ENCODE measurements at places on chromosomes 16 and 17.

GRCh38 chr17:81043319-81043724 is 8.4 kb downstream of the BAIAP2 start:
- H3K4me3 ChIP-seq = no peak overlapping the region
- no peaks in the 10 kb centered on the region for H3K4me1 ChIP-seq
- H3K36me3 ChIP-seq = no peaks in the 10 kb centered on the region
- H3K27ac ChIP-seq = no peak overlapping the region
- no peak for DNase-seq

DNA sequence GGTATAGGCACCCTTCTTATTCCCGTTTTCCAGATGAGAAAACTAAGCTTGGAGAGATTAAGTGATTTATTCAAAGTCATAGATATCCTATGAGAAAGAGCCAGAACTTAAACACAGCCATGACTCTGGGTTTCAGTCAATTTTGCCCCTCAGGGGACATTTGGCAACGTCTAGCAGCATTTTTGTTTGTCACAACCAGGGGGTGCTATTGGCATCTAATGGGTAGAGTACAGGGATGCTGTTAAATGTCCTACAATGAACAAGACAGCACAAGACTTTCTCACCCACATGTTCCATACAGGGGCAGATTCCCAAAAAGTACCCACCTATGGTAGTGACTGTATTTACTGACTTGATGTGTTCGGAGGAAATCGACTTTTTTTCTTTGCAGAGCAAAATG is 4.8 kb upstream of the SHISA9 start:
- no peak for DNase-seq
- H3K36me3 ChIP-seq = no peaks in the 10 kb centered on the region
- H3K4me3 ChIP-seq = no peak overlapping the region
- no peaks in the 10 kb centered on the region for H3K4me1 ChIP-seq
- H3K27me3 ChIP-seq = no peaks in the 10 kb centered on the region

DNA sequence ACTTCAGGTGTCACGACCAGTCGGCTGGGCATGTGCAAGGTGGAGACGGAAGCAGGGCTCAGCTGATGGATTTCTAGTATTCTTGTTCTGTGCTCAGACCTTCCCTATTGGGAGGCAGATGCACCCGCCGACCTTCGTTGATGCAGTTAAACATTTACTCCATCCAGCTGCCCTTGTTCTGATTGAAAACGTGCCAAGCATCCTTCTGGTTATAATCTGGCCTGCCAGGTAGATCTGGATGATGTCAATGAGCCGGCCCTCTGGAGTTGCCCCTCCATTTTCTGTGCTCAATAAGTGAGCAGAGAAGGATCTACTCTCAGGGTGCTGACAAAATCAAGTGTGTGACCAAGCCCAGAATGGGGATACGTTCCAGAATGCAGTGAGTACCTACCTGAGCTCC is 38.3 kb downstream of the CCDC182 start:
- H3K27ac ChIP-seq = no peak overlapping the region
- H3K4me3 ChIP-seq = no peak overlapping the region
- no peaks in the 10 kb centered on the region for H3K27me3 ChIP-seq
- no peak for DNase-seq
- no peaks in the 10 kb centered on the region for H3K4me1 ChIP-seq
- H3K36me3 ChIP-seq = no peaks in the 10 kb centered on the region

GRCh38 chr17:17937201-17937853 is 34.9 kb downstream of the TOM1L2 start:
- DNase-seq = no peak
- H3K4me1 ChIP-seq = no peaks in the 10 kb centered on the region
- no peaks in the 10 kb centered on the region for H3K27me3 ChIP-seq
- no peak overlapping the region for H3K4me3 ChIP-seq

DNA sequence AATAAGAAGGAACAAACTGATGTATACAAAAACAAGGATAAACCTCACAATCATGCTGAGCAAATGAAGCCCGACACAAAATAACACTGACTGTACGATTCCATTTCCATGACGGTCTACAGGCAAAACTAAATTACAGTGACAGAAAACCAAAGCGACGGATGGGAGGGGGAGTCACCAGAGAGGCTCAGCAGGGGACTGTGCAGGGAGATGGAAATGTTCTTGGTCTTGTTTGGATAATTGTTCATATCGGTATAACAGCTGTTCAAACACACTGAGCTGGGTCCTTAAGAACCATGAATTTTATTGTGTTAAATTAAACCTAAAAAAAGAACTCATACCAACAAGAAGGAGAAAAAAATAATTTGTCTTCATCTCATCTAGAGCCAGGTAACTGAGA is 97.8 kb downstream of the NXN start:
- no peak overlapping the region for H3K27ac ChIP-seq
- H3K36me3 ChIP-seq = no peaks in the 10 kb centered on the region
- H3K27me3 ChIP-seq = no peaks in the 10 kb centered on the region
- H3K4me1 ChIP-seq = no peaks in the 10 kb centered on the region
- H3K4me3 ChIP-seq = no peak overlapping the region

DNA sequence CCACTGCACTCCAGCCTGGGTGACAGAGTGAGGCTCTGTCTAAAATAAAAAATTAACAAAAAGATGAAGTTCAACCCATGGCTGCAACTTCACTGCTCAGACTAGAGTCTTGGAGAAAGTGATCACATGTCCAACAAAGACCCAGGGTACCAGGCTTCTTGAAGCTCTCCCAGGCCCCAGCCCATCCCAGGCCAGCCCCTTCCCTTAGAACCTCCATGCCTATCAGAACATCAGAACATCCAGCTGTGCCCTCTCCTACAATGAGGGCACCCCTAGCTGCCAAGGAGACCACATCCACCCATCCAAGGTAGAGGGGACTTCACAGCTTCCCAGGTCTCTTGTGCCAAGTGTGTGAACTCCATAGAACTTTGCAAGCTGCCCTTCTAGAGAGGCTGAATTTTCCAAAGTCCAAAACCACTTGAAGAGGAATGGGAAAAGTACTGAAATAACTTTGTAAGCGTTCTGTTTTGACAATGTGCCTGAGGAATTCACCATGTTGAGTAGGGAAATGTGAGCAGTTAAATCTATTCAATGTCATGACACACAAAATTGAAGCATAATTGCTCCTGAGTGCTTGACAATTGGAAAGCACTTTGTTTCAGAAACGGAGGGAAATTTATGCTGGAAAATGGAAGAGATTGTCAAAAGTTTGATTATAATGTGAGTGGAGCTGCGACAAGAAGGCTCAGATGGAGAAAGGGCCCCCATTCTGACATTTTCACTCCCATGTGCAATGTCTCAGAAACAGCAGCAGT is 230.4 kb downstream of the ZNF423 start:
- H3K27me3 ChIP-seq = no peaks in the 10 kb centered on the region
- no peak overlapping the region for H3K4me3 ChIP-seq
- DNase-seq = no peak
- H3K36me3 ChIP-seq = no peaks in the 10 kb centered on the region
- no peak overlapping the region for H3K27ac ChIP-seq
- H3K4me1 ChIP-seq = no peaks in the 10 kb centered on the region

- no peaks in the 10 kb centered on the region for H3K27me3 ChIP-seq
- no peak overlapping the region for H3K27ac ChIP-seq
- no peaks in the 10 kb centered on the region for H3K36me3 ChIP-seq
- DNase-seq = no peak
Observed at GRCh38 chr16:8505327-8505991, 84.9 kb downstream of the TMEM114 start.

- no peaks in the 10 kb centered on the region for H3K27me3 ChIP-seq
- H3K4me3 ChIP-seq = no peak overlapping the region
- no peaks in the 10 kb centered on the region for H3K36me3 ChIP-seq
- no peaks in the 10 kb centered on the region for H3K4me1 ChIP-seq
- no peak overlapping the region for H3K27ac ChIP-seq
- DNase-seq = no peak
Observed at GRCh38 chr16:19735074-19735867, 17.2 kb downstream of the IQCK start.

DNA sequence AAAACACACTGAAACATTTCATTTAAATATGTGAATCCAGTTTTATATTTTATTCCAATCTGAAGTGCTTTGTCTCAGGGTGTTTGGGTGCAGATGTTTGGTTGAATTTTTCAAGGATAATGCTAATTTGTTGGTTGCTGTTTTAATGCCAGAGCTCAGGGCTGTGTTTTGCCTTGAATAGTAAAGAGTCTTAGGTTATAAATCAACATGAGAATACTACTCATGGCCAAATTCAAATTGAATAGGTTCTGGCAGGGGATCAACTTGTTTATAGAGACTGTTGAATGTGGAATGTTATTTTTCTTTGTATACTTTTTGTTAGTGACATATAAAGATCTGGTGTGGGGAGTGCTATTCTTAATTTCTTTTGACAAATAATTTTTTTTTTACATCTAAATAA is 18.8 kb downstream of the TOM1L1 start:
- no peaks in the 10 kb centered on the region for H3K36me3 ChIP-seq
- no peaks in the 10 kb centered on the region for H3K27me3 ChIP-seq
- no peak for DNase-seq
- H3K4me3 ChIP-seq = no peak overlapping the region
- H3K4me1 ChIP-seq = no peaks in the 10 kb centered on the region

DNA sequence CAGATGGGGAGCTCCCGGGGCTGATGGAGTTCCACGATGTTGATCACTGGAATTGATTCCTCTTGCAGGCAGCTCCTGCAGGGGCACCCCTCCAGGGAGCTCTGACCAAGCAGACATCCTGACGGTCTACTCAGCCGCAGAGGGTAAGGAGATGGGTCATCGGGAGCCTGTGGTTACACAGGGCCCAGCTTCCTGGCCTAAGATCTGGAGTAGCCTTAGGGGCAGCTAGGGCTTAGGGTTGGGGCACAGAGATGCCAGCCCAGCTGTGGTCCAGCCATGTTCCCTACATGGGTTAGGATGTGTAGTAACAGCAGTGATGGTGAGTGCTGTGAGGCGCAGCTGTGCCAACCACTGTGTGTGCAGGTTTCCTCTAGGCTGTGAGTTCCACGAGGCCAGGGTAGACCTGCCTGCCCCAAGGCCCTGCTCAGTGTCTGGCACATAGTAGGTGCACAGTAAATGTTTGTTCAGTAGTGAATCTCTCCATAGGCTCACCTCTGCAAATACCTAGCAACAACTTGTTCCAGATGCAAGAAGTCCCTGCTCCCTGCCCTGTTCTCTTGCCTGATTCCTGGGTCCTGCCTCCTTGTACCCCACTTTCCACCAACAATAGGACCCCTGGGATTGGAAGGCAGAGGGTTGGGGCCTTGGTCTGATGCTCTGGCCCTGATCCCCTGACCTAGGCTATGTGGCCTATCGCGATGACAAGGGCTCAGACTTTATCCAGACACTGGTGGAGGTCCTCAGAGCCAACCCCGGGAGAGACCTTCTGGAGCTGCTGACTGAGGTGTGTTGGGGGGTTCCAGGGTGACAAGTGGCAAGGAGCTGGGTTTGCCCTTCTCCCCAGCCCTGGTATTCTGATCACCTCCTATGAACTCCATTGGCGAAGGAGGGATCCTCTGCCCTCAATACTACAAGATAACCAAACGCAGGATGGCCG is 13.7 kb downstream of the ZNF213 start:
- H3K36me3 ChIP-seq = no peaks in the 10 kb centered on the region
- H3K27me3 ChIP-seq = no peaks in the 10 kb centered on the region
- H3K4me1 ChIP-seq = peaks cover 22% of the 10 kb centered on the region
- no peak overlapping the region for H3K4me3 ChIP-seq
- no peak for DNase-seq

- peaks cover 35% of the 10 kb centered on the region for H3K36me3 ChIP-seq
- peak; percentile 27 for DNase-seq
- H3K4me3 ChIP-seq = peak overlapping the region; percentile 24
- H3K4me1 ChIP-seq = peaks cover 24% of the 10 kb centered on the region
Observed at GRCh38 chr16:16100631-16101030, 122.7 kb downstream of the ABCC6 start.

GRCh38 chr17:79849953-79850352 is 10.7 kb upstream of the CBX4 start:
- H3K36me3 ChIP-seq = no peaks in the 10 kb centered on the region
- no peak overlapping the region for H3K4me3 ChIP-seq
- peaks cover 8% of the 10 kb centered on the region for H3K27me3 ChIP-seq
- peaks cover 10% of the 10 kb centered on the region for H3K4me1 ChIP-seq
- no peak overlapping the region for H3K27ac ChIP-seq

- H3K27ac ChIP-seq = no peak overlapping the region
- no peak overlapping the region for H3K4me3 ChIP-seq
- no peak for DNase-seq
- peaks cover 18% of the 10 kb centered on the region for H3K4me1 ChIP-seq
- H3K36me3 ChIP-seq = peaks cover 2% of the 10 kb centered on the region
- H3K27me3 ChIP-seq = no peaks in the 10 kb centered on the region
Observed at GRCh38 chr16:89653656-89654295, 3.7 kb downstream of the CHMP1A start.

- no peaks in the 10 kb centered on the region for H3K27me3 ChIP-seq
- peaks cover 13% of the 10 kb centered on the region for H3K4me1 ChIP-seq
- DNase-seq = peak; percentile 83
- H3K27ac ChIP-seq = peak overlapping the region; percentile 69
- no peak overlapping the region for H3K4me3 ChIP-seq
Observed at GRCh38 chr16:30458561-30459394, 13.1 kb upstream of the SEPHS2 start.

GRCh38 chr16:69463876-69464275 is 39.5 kb downstream of the CYB5B start:
- H3K27me3 ChIP-seq = no peaks in the 10 kb centered on the region
- H3K36me3 ChIP-seq = peaks cover 16% of the 10 kb centered on the region
- no peak overlapping the region for H3K27ac ChIP-seq
- H3K4me1 ChIP-seq = peaks cover 14% of the 10 kb centered on the region

DNA sequence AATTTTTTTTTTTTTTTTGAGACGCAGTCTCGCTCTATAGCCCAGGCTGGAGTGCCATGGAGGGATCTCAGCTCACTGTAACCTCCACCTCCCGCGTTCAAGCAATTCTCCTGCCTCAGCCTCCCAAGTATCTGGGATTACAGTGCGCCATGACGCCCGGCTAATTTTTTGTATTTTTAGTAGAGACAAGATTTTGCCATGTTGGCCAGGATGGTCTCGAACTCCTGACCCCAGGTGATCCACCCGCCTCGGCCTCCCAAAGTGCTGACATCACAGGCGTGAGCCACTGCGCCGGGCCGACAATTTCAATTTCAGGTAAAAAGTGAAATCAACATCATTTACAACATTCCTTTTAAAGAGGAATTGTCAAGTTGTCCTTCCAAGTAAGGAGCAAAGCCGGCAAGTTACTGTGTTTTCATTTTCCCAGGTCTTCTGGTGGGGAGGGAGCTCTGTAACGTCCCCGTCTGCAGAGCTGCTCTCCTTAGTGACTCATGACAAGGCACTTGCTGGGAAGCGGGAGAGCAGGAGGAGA is 873 bp downstream of the NPLOC4 start:
- H3K4me3 ChIP-seq = peak overlapping the region; percentile 52
- H3K27ac ChIP-seq = peak overlapping the region; percentile 81
- peaks cover 25% of the 10 kb centered on the region for H3K4me1 ChIP-seq
- no peaks in the 10 kb centered on the region for H3K36me3 ChIP-seq
- no peak for DNase-seq

GRCh38 chr17:76353599-76354316 is at the start of gene PRPSAP1:
PRPSAP1 (minus strand) TSS chr17:76353916; CDS start chr17:76353703, 213 bp downstream.
- peaks cover 7% of the 10 kb centered on the region for H3K4me1 ChIP-seq
- H3K27ac ChIP-seq = peak within 1 kb of the TSS; percentile 94
- H3K27me3 ChIP-seq = no peaks in the 10 kb centered on the region
- DNase-seq = peak; percentile 96

All from B cell (primary cell).